ENCODE measurements at places on chromosomes 6 and 20.

- DNase-seq = peak; percentile 72
- H3K36me3 ChIP-seq = peaks cover 19% of the 10 kb centered on the region
- peak within 1 kb of the TSS; percentile 83 for H3K27ac ChIP-seq
- H3K4me3 ChIP-seq = peak within 1 kb of the TSS; percentile 82
- H3K27me3 ChIP-seq = peaks cover 6% of the 10 kb centered on the region
- H3K4me1 ChIP-seq = peaks cover 29% of the 10 kb centered on the region
These were observed at the start of gene TUBB2A for GRCh38 chr6:3157131-3157933. TSS of gene TUBB2A (minus strand) at chr6:3157544. CDS start at chr6:3157463, 81 bp downstream.

DNA sequence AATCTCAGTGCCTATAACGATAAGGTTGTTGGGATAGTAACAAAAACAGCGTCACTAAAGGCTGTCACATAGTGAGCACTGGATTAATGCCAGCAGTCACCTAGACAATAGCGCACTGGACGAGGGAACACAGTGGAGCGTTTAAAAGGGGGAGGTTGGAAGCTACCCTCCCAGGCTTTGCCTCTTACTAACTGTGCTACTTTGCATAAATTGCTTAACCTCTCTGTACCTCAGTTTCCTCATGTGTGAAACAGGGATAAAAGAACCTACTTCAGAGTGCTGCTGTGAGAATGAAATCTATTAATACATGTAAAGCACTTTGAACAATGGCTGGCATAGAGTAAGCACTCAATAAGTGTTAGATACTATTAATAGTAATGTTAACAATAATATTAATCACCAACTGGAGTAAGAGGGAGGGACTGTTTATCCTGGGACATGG, 10.5 kb downstream of the BCL2L1 start:
- peaks cover 81% of the 10 kb centered on the region for H3K36me3 ChIP-seq
- DNase-seq = no peak
- no peak overlapping the region for H3K4me3 ChIP-seq
- no peaks in the 10 kb centered on the region for H3K27me3 ChIP-seq
- H3K4me1 ChIP-seq = peaks cover 96% of the 10 kb centered on the region
- H3K27ac ChIP-seq = peak overlapping the region; percentile 31

GRCh38 chr6:111829998-111830397, 43.3 kb downstream of the FYN start:
- H3K4me3 ChIP-seq = no peak overlapping the region
- DNase-seq = no peak
- peaks cover 65% of the 10 kb centered on the region for H3K4me1 ChIP-seq
- no peak overlapping the region for H3K27ac ChIP-seq
- H3K36me3 ChIP-seq = peaks cover 25% of the 10 kb centered on the region

DNA sequence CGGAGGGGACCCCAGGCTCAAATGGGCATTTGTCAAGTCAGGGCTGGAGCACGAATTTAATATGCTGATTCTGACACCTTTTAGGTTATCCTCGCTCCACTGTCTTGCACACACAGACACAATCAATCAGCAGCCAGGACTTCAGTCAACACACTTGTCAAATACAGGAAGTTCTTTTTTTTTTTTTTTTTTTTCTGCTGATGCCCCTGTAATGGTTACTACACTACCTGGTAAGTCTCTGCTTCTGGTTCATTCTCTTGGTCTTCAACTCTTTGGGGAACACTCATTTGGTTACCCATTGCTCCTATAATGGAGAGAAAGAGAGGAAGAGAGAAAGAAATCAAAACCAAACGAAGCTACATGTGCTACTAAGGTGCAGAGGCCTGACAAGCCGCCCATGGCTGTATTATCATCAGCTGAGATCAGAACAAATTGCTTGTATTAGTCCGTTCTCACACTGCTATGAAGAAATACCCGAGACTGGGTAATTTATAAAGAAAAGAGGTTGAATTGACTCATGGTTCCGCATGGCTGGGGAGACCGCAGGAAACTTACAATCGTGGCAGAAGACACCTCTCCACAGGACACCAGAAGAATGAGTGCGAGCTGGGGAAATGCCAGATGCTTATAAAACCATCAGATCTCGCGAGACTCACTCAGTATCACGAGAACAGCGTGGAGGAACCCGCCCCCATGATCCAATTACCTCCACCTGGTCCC, 11.8 kb downstream of the BCAS1 start:
- no peaks in the 10 kb centered on the region for H3K27me3 ChIP-seq
- no peak overlapping the region for H3K4me3 ChIP-seq
- peaks cover 29% of the 10 kb centered on the region for H3K4me1 ChIP-seq
- peak overlapping the region; percentile 51 for H3K27ac ChIP-seq

GRCh38 chr20:9500121-9500520, 14.3 kb upstream of the LAMP5 start:
- no peak overlapping the region for H3K4me3 ChIP-seq
- H3K4me1 ChIP-seq = peaks cover 3% of the 10 kb centered on the region
- no peak for DNase-seq
- H3K27ac ChIP-seq = no peak overlapping the region
- H3K36me3 ChIP-seq = no peaks in the 10 kb centered on the region

DNA sequence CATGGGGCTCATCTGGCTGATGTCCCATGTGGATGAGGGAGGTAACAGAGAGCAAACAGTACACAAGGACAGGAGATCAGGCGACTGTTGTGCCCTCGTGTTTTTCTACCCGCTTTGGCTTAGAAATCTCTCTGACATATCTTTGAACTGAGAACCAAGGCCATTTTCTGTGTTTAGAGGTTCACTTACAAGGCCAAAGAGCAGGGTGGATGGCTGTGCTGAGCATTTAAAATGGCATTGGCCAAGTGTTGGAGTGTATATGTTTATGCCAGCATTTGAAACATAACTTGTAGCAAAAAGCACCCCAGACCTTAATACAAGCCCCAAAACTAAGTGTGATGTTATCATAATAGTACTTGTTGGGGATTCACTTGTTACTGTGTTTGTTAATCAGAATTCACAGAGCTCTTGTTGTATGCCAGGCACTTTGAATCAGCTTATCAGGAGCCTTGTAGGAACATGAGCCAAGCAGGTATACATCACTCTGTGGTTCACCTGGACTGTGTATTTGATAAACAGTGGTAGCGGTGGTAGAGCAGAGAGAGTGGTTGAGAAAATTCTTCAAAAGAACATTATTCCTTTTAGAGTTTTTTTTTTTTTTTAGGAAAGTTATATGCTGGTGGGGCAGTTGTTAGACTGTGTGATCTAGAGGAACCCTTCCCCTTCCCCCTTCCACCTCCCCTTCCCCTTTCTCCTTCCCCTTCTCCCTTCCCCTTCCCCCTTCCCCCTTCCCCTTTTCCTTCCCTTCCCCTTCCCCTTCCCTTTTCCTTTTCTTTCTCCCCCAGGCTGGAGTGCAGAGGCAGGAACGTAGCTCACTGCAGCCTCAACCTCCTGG, 71.3 kb downstream of the ATRN start:
- no peak for DNase-seq
- H3K27ac ChIP-seq = no peak overlapping the region
- no peak overlapping the region for H3K4me3 ChIP-seq
- no peaks in the 10 kb centered on the region for H3K4me1 ChIP-seq
- H3K36me3 ChIP-seq = peaks cover 37% of the 10 kb centered on the region

GRCh38 chr6:106974336-106974998, at the start of gene CD24:
TSS of gene CD24 (minus strand) at chr6:106974729. CDS start at chr6:106974646, 83 bp downstream.
- H3K36me3 ChIP-seq = no peaks in the 10 kb centered on the region
- H3K27me3 ChIP-seq = no peaks in the 10 kb centered on the region
- H3K4me3 ChIP-seq = peak within 1 kb of the TSS; percentile 95
- peak within 1 kb of the TSS; percentile 95 for H3K27ac ChIP-seq
- peaks cover 8% of the 10 kb centered on the region for H3K4me1 ChIP-seq
- peak; percentile 67 for DNase-seq

DNA sequence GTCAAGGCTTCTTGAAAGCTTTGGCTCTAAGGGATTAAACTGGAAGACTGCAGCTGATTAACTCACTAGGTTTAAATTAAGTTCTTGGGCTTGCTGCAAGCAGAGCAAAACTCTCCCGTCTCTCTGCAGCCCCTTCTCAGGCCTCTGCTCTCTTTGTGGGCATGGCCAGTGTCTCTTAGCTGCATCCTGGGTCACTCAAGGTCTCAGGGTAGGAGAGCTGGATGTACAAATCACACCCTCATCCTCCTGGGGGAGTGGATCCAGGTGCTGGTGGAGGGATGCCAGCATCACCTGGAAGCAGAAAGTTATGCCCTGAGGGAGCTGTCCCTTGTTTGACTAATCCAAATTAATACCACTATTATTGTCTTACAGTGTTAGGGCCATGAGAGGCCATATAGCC, 35.8 kb downstream of the GCM1 start:
- H3K4me1 ChIP-seq = no peaks in the 10 kb centered on the region
- no peaks in the 10 kb centered on the region for H3K36me3 ChIP-seq
- H3K4me3 ChIP-seq = no peak overlapping the region
- peaks cover 6% of the 10 kb centered on the region for H3K27me3 ChIP-seq
- no peak for DNase-seq

DNA sequence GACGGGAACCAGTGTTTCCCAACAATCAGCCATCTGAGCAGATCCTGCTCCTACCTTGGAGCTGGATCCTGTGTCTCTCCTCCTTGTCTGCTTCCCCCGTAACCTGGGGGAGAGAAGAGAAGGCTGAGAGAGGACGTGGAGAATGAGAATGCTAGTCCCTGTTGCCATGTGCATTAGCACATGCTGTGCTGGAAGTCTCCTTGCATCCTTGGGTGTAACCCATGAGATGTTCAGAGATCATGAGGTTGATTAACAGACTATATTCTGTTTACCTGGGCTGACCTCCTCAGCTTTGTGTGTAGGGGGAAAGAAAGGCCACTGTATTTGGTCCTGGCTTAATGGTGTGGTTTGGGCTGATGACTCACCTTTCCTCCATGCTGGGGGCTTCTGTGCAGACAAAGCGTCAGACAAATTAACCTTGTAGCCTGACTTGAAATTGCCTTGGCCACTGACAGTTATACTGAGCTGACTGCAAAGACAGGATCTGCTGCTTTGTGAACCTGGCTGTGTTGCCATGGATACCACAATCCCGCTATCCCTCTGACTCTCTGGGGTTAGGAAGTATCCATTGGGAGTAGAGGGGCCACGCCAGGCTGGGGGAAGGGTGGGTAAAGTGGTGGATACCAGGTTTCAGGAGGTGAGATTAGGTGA, 243.7 kb upstream of the CHD6 start:
- H3K36me3 ChIP-seq = no peaks in the 10 kb centered on the region
- peaks cover 11% of the 10 kb centered on the region for H3K27me3 ChIP-seq
- no peak for DNase-seq
- no peak overlapping the region for H3K4me3 ChIP-seq
- H3K4me1 ChIP-seq = no peaks in the 10 kb centered on the region

- no peaks in the 10 kb centered on the region for H3K4me1 ChIP-seq
- H3K36me3 ChIP-seq = no peaks in the 10 kb centered on the region
- no peaks in the 10 kb centered on the region for H3K27me3 ChIP-seq
- no peak for DNase-seq
These were observed 66.3 kb upstream of the DST start for GRCh38 chr6:56708810-56709597.

DNA sequence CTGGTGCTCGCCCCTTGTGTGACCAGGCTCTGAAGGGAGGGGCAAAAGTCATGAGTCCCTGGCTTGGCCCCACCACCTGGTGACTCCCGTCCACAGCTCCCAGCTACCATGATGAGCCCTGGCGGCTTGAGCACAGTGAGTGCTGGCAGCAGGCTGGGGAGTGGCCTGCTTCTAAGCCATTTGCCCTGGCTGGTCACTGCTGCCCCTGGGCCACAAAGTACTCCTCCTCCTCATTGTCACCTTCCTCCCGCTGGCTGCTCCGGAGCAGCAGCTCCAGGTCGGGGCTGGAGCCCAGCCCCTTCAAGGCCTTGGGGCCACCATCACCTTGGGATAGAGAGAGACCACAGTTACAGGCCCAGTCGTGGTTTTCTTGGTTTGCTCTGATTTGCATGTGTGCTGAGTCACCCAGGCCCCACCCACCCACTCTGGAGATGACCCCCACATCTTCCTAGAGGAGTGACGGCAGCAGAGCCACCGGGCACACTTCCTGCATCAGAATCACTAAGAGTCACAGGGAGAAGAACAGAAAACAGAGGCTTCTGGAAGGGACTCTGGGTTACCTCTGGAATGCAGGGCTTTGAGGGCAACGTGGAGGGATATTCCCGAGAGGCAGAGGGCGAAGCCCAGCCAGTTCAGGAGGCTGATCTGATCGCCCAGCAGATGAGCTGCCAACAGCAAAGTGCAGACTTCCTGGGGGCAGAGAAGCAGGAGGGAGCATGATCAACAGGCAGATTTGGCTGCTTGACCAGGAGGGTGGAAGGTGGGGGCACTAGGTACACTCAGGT, 42.1 kb upstream of the CDH22 start:
- peaks cover 49% of the 10 kb centered on the region for H3K4me1 ChIP-seq
- peaks cover 49% of the 10 kb centered on the region for H3K36me3 ChIP-seq
- DNase-seq = no peak
- peak overlapping the region; percentile 77 for H3K4me3 ChIP-seq

- peaks cover 15% of the 10 kb centered on the region for H3K27me3 ChIP-seq
- H3K4me3 ChIP-seq = peak overlapping the region; percentile 98
- peaks cover 3% of the 10 kb centered on the region for H3K36me3 ChIP-seq
- peaks cover 8% of the 10 kb centered on the region for H3K4me1 ChIP-seq
- peak overlapping the region; percentile 90 for H3K27ac ChIP-seq
- no peak for DNase-seq
These were observed 476 bp upstream of the BCKDHB start for GRCh38 chr6:80105972-80106417.

Measured in stimulated activated naive B cell treated with anti-CD40 and anti-IgM and Interleukin-4, amounts not matched to agents 10 μg/mL and 1 μg/mL and 100 μg/mL, for 72 hours (primary cell).